CD4-positive, alpha-beta T cell treated with Interleukin-4 for 4 hours (primary cell): ENCODE measurements at places on chromosomes 2 and 18.

- no peak for DNase-seq
Observed at GRCh38 chr2:23456881-23457760, 72.1 kb downstream of the KLHL29 start.

DNA sequence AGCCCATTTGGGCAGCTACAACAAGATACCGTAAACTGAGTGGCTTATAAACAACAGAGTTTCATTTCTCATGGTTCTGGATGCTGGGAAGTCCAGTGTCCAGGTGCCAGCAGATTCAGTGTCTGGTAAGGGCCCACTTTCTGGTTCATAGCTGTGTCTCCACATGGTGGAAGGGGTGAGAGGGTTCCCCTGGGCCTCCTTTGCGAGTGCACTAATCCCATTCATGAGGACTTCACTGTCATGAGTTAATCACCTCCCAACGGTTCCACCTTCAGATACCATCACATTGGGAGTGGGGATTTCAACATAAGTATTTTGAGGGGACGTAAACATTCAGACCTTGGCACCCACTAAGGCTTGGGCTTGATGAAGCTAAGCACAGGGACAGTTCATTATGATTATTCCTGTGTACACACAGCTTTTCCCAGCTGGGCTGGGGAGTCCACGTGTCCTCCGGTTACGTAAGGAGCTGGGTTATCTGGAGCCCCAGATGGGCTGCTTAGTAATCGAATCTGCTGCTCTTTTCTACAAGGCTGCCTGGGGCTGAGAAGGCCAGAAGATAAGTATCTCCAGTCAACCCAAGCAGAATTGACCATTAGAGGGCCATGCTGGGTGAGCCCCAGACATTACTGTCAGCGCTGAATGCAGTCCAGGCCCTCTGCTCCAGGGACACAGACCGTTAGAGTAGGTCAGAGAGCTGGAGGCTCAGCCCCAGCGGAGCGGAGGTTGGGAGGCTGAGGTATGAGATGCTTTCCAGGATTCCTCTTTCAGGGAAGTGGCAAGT, 42.7 kb downstream of the EPAS1 start:
- DNase-seq, result no peak

GRCh38 chr18:35635170-35635569, 53.6 kb downstream of the GALNT1 start:
- no peak for DNase-seq

GRCh38 chr18:62280058-62280457, 45.1 kb upstream of the TNFRSF11A start:
- no peak for DNase-seq

- no peak for DNase-seq
Observed at GRCh38 chr2:145563741-145564615, 1044.1 kb upstream of the ZEB2 start.

- DNase-seq, result no peak
Observed at GRCh38 chr18:77197073-77197472, 52.6 kb upstream of the GALR1 start.

GRCh38 chr18:9172506-9173127, 36.0 kb downstream of the ANKRD12 start:
- DNase-seq, result no peak

DNA sequence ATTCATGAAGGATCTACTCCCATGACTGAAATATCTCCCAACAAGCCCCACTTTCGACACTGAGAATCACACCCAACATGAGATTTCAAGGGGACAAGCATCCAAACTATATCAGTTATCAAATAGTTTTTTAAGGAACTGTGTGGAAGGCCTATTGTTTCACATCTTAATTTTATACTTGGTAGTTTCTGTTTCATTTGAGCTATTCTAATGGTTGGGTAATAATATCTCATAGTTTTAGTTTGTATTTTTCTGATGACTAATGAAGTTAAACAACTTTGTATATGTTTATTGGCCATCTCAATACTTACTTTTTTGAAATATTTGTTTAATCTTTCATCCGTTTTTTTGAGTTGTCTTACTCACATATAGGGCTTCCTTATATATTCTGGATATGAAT, 135.0 kb downstream of the SCG2 start:
- DNase-seq, result no peak

DNA sequence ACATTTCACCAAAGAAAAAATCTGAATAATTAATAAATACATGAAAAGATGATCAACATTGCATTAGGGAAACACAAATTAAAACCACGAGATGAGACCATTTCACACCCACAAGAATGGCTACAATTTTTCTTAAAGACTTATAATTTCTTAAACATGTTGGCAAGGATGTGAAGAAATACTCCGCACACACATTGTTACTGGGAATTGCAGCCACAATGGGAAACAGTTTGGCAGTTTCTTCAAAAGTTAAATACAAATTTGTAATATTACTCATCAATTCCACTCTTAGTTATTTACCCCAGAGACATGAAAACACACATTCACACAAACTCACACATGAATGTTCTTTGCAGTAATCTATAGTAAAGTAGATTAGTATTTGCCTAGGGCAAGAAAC, 363.3 kb upstream of the SMIM21 start:
- DNase-seq, result no peak

- DNase-seq, result no peak
Observed at GRCh38 chr2:46278952-46279351, 18.3 kb upstream of the EPAS1 start.

DNA sequence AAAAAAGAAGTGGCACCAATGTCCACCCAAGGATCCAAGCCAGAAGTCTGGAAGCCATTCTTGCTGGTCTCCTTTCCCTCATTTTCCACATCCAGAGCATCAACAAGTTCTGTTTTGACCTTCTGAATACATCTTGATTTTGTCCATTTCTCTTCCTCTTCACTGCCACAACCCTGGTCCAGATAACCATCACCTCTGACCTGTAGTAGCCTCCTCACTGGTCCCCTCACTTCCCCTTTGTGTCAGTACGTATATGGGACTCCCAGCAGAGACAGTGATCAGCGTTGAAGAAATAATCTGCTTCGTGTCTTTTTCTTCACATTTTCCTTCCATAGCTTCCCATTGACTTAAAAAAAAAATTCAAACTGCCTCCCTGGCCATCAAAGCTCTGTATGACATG, 109.3 kb upstream of the SP5 start:
- DNase-seq, result no peak

GRCh38 chr2:106147665-106148064, 46.4 kb downstream of the UXS1 start:
- DNase-seq, result peak; percentile 46

- DNase-seq, result no peak
Observed at GRCh38 chr18:8307960-8308359, 301.3 kb upstream of the RAB12 start.

GRCh38 chr2:35114765-35115164, 1240.8 kb upstream of the CRIM1 start:
- DNase-seq, result no peak

DNA sequence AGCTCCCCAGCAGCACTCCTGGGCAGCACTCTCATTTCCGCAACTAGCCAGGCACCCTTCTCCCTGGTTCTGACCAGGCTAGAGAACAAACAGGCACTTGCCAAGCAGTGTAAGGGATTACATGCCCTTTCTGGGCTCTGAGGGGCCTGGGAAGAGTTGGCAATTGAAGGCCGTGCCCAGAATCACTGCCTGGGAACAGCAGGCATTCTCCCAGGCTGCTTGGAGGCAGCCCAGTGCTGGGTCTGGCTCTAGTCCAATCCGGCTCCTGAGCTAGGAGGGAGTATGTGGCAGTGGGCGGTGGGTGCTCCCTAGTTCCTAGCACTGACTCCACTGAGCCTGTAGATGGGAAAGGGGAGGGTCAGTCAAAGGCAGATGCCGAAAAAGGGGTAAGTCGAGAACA, 34.1 kb upstream of the SP3 start:
- no peak for DNase-seq

DNA sequence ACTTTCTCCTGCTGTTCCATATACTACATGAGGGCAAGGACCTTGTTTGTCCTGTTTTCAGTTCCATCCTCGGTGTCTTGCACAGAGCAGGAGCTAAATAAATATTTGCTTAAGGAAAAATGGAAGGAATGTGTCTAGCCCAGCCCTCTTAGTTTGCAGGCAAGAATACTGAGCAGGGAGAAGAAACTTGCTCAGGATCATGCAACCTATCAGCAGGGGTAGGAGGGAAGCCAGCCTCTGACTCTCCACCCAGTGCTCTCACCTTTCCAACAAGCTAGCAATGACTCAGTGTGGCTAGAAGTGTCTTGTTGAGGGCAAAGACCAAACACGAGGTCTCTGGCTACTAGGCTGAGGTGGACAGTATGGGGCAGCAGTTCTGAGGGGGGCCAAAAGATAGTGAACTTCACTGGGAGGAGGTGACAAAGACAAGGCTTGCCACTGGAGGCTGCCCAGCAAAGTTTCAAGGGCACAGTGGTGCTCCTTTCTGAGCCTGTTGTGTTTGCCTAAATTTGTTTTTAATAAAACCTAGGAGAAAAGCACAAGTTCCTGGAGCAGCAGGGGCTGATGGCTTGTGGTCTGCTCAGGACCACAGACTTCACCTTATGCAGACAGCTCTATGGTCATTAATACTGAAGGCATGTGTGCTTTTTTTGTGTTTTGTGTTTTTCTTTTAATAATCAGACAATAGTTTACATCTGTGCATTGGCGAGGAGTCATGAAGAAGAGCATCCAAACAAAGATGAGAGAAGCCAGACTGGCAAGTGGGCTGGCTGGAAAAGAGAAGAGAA, 49.1 kb upstream of the CTAGE1 start:
- no peak for DNase-seq

DNA sequence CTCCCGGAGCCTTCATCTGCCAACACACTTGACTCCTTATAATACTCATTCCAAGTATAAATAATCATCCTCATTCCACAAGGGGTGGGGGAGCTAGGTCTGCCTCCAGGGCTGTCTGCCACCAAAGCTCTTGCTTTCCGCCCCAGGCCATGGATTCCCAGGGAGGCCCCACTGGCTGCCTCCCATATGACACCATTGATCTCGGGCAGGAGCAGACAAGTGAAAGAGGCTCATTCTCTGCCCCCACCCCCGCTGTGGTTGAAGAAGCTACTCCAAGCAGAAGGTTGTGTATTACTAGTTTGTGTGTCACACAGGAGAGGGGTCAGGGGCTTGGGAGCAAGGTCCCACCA, 99.5 kb downstream of the MRO start:
- DNase-seq, result no peak

DNA sequence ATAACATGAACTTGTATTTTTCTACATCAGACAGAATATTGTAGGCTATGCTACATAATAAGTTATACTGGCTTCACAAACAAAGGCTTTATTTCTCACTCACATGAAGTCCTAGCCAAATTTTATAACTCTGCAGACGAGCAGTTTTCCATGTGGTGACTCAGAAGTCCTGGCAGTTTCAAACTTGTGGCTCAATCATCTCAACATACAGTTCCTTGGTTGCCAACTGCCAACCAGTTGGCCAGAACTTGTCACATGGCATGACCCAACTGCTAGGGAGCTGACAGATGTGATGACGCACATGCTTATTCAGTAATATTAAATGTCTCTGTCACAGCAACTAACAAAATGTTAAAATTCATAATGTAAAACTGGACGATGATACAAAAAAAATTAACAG, 63.8 kb upstream of the ZC3H15 start:
- DNase-seq, result no peak

- no peak for DNase-seq
Observed at GRCh38 chr18:22423878-22424564, 6.3 kb upstream of the CTAGE1 start.

GRCh38 chr2:219199470-219200211, 6.9 kb upstream of the ZFAND2B start:
- DNase-seq, result no peak

GRCh38 chr2:144469798-144470197, 50.1 kb downstream of the ZEB2 start:
- no peak for DNase-seq
